Umbilical cord (tissue), 2 donors: ENCODE measurements at places on chromosomes 5 and 9. TPM values are rescaled to one million over a fixed set of nuclear protein-coding genes. Genes with fewer than 3 reads are reported as not detected.

The CTXN3 gene
- total RNA-seq: 2.6 TPM

The PFN3 gene
- total RNA-seq: not detected

The PRR16 gene
- total RNA-seq: 7.9 TPM

The GRM6 gene
- total RNA-seq: 0.96 TPM

The FBXO38 gene
- 79.4 TPM for total RNA-seq

The MVB12B gene
- total RNA-seq: 6.7 TPM

The TMEM252 gene
- 0.96 TPM for total RNA-seq

DNA sequence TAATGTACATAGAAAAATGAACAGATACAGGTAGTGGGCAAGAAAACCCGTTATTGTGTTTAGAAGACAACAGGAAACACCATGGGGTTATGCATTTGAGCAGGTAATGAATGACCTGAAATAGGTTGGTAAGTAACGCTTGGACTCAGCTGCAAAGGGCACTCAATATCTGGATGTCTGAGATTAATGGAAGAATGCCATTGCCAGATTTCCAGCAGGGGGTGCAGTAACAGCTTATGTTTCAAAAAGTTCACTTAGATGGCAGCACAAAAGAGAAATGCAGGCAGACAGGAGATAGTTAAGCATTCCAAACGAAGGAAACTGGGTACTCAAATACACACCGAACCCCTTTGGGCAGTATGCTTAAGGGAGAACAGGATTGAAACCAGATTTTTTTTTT, 285.5 kb upstream of the VLDLR start:
- DNase-seq: no peak

DNA sequence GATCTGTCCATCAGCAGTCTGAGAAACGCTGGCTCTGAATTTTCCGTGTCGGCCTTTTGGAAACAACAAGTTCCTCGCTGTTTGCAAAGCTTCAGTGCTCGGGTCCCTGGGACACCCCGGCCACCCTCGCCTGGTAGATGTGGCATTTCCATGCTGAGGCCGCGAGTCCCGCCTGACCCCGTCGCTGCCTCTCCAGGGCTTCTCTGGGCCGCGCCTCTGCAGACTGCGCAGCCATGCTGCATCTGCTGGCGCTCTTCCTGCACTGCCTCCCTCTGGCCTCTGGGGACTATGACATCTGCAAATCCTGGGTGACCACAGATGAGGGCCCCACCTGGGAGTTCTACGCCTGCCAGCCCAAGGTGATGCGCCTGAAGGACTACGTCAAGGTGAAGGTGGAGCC, 4.7 kb downstream of the NTNG2 start:
- no peak for DNase-seq

DNA sequence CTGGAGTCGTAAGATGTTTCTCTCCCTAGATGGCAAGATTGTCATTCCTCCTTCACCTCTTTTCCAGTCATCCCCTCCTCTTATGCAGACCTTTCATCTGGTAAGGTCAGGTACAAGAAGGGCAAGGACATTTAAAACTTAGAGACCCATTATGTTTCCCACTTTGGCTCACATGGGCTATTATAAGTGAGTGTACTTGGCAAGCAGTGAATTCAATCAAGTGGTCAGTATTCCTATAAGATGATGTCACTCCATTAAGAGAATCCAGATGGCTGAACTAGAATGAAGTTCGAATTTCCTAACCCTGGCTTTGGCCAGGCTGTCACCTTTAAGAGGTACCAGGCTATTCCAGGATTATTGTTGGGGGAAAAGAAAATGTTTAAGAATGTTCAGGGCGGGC, 32.2 kb downstream of the ZNF131 start:
- no peak for DNase-seq

DNA sequence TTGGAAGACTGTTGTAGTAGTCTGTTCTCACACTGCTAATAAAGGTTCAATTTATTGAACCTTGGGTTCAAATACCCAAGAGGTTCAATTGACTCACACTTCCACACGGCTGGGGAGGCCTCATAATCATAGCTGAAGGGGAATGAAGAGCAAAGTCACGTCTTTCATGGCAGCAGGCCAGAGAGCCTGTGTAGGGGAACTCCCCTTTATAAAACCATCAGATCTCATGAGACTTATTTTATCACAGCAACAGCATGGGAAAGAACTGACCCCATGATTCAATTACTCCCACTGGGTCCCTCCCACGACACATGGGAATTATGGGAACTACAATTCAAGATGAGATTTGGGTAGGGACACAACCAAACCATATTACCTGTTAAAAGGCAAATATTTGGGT, 268.2 kb downstream of the TMEM167A start:
- no peak for DNase-seq

DNA sequence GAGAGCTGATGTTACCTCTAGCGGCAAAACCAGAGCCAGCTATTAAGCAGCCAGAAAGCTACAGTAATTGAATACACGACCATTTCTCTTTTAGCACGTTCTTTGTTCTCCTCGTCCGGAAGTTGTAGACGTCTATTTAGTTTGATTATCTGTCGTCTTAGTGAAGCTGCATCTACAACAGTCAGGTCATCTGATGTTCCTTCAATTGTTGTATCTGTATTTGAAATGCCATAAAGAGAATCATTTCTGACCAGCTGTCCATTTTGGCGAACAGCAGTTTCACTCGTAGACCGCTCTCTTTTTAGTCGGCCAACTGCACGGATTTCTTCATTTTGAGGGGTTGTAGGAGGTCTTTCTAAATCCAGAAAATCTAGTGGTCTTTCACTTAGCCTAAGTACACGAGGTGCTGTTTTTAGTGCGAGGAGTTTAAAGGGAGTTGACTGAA, 12.6 kb downstream of the PDE6A start:
- DNase-seq: no peak

GRCh38 chr9:114132550-114132918, 22.8 kb upstream of the COL27A1 start:
- no peak for DNase-seq

- no peak for DNase-seq
These were observed 219.9 kb downstream of the MLLT3 start for GRCh38 chr9:20402273-20402875.

DNA sequence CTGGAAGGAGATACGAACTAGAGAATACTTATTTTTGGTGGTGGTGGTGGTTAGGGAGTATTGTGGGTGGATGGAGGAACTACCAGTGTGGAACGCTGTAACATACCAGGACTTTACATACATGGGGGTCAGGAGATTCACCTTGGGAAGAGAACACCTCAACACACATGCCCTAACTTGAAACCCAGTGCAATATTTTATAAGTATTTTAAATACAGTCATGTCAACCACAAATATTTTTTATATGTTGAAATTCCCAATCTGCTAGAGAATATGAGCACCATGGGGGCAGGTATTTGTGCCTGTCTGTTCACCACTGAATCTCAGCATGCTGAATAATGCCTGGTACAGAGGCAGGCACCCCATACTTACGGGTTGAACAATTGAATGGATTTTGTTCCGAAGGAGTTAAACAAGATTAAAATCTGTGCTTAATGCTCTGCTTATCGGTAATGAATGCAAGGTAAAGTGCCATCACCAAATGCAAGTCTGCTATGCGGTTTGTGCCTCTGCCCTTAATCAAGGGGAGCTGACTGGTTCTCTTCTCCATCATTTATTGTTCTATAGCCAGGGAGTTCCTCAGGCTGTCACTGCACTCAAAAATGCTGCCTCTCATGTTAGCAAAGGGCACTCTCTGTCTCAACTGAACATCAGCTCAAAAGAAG, 65.3 kb downstream of the RASEF start:
- no peak for DNase-seq

- no peak for DNase-seq
These were observed 103.7 kb downstream of the SIL1 start for GRCh38 chr5:139094154-139095131.

GRCh38 chr5:969408-969839, 39.2 kb upstream of the NKD2 start:
- DNase-seq: no peak
